Stimulated activated naive CD4-positive, alpha-beta T cell treated with Interleukin-2 at 50 U/mL for 16 hours (primary cell): ENCODE measurements at places on chromosomes 7 and 10.

DNA sequence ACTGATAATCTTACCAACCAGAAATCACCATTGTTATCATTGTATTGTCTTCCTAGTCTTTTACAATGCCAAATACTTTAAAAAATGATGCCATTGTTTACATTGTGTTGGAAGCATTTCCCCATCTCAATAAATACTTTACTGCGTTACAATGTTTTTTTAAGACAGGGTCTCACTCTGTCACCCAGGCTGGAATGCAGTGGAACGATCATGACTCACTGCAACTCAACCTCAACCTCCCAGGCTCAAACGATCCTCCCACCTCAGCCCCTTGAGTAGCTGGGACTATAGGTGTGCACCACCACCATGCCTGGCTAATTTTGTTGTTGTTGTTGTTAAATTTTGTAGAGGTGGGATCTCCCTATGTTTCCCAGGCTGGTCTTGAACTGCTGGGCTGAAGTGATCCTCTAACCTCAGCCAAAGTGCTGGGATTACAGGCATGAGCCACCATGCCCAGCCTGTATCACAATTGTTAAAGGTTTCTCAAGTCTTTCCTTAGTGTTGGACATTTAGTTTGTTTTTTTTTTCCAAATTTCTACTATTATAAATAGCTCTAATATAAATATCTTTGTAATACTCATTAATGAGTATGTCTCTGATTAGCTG lies 13.5 kb downstream of the LRMDA start:
- DNase-seq = no peak

DNA sequence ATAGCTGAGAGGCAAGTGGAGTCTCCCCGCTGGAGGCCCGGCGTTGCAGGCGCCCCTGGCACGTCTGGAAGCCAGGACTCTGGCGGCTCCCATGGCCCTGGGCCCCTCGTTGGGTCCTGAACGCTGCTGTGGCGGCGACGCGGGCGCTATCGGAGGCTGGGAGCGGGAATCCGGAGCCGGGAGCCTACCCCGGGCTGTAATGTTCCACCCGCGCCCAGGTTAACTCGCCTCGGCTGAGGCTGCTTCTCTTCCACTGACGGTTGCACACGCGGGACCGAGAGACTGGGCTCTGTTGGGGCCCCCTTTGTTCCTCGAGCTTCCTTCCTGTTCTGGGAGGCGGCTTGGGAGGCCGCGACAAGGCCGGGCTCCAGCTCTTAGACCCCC lies 1.3 kb upstream of the HOXA5 start:
- DNase-seq = no peak

DNA sequence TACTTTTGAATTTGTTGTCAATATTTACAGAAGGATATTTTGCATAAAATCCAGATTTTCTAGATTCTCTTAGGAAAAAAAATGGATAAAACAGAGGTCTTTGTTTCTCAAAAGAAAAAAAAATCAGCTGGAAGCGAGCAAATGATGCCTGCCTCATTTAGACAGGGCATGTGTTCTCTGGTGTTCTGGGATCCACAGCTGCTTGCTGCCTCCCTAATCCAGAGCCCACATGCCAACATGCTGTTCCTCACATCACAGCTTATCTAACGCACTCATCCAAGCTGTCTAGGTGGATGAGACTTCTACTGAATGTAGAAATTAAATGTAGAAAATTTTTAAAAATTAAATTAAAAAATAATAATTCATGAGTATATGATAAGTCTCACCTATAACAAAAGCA lies 630.1 kb downstream of the SORCS1 start:
- no peak for DNase-seq

- no peak for DNase-seq
These were observed 228.5 kb downstream of the BBS9 start for GRCh38 chr7:33357846-33358245.

DNA sequence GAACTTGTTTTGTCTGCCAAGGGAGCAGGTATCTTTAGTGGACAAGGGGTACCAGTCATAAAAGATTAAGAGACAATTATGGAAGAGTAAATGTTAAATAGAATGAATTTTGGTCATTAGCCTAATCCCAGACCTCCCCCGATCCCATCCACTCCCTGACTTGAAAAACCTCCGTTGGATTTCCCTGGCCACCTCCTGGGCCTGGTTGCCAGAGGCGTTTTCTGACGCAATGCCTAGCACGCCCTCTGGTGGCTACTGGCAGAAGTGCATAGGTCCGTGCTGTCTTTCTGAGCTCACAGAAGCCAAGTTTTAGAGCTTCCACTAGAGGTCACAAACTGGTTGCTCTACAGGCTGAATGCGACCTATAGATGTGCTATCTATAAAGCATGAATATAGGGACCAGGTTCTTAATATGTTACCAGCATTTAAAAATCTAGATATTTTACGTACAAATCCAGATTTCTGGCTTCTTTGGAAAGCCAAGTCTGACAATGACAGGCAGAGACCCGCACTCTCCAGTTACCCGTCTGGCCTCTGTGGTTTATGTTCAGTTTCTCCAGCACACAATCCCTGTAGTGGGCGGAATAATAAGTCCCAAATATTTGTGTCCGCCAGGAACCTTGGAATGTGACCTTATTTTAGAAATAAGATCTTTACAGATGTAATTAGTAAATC lies 39.8 kb downstream of the SPOCK2 start:
- peak; percentile 85 for DNase-seq

DNA sequence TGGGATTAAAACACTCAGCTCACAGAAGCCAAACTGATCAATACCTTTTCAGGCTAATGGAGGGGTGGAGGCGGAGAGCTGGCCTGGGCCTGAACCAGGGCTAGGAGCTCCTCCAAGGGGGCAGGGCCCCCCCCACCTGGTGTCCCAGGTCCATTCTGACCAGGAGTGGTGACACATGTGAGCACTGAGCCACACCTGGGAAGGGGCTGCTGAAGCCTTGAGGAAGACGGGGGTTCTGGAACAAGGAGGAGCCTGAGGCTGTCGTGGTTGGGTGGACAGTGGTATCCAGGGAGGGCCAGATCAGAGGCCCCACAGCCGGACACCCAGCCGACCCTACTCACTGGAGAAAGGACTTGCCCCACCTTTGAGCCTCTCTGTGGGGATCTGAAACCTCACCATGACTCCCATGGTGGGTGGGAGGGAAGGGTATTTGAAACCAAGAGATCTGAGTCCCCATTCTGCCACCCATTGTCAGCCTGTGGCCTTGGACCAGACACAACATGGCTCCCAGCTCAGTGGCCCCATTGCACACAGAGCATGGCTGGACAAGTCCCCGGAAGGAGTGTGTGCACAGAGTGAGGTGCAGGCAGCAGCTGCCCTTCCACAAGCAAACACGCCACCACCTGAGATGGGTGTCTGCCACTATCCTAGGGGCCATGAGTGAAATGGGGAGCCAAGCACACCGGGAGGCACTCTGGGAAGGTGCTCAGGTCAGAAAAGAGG lies 12.4 kb downstream of the TMEM273 start:
- no peak for DNase-seq

DNA sequence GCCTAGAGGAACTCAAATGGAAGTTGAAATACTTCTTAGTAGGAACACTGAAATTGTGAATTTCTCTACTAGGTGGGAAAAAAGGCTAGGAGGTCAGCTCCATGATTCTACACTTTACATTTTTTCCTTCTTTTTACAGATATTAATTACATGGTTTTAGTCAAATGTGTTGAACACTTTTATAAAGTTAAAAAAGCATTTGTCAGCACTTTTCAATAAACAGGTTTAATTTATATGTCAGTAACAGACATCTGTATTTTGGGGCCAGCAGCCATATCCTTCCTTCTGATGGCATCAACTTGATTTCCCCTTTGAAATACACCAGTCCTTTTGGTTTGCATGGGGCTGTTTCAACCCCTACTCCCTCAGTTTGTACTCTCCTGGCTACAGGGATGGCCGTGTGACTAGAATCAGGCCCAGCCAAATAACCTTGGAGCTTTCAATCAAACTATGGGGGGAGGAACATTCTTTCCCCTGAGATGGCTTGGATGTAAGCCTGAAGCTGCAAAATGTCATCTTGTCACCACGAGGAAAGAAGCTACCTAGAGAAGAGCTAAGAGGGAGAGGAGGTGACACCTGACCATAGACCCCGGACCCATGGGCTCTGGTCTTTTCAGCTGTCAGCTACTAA lies 171.0 kb upstream of the NEBL start:
- DNase-seq = no peak

GRCh38 chr10:43415544-43415943 lies 6.6 kb upstream of the HNRNPF start:
- no peak for DNase-seq

DNA sequence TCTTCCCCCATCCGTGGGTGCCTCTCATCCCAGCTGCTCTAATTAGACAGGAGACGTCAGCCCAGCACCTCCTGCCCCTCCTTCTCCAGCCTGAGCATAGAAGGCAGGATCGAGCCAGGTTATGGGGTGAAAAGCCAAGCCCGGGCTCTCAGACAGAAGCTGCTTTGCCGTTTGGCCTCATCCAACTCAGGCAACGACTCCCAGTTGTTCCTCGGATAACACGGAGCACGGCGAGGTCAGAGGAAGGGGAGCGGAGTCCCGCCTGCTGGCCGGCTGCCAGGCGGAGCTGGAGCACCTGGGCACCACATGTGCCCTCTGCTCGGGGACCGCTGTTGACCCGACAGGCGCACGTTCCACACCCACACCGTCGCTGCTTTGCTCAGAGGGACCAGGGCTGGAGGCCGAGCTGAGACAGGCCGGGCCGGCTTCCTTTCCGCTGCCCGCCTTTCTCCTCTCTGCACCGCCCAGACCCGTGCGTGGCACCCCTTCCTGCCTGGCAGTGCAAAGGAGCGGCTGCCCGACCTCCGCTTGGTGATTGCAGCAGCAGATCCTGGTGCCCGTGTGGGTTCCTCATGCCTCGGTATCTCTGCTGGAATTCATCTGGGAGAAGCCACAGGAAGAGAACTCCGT lies 21.6 kb upstream of the UNCX start:
- no peak for DNase-seq

DNA sequence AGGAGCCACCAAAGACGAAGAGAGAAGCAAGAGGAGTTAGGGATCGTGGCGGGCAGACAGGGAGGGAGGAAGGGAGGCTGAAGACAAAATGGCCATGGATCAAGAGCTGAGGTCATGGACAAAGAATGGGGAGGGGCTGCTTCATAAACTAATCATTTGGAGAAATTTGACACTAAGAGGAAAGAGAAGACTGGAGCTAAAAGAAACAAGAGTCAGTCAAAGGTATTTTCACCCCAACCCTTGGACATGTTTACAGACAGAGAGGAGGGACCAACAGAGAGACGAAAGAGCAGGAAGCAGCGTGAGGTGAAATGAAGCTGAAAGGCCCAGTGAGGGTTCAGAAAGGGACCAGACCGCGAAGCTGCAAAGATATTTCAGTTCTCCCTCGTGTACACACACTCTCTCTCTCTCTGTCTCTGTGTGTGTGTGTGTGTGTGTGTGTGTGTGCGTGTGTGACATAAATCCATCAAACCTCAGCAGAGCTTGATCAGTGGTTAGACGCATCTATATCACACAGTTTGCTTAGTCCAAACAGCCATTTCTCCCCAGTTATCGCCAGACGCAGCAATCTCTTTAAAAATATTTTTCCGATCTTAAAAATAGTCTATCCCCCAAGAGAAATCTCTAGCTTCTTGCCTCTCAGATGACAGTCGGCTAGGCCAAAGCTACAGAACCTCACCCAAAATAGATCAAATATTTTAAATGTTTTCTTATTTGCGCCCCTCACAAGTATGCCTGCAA lies 12.5 kb upstream of the CALD1 start:
- no peak for DNase-seq

- DNase-seq = no peak
These were observed 19.8 kb upstream of the RPA3 start for GRCh38 chr7:7738177-7738576.

DNA sequence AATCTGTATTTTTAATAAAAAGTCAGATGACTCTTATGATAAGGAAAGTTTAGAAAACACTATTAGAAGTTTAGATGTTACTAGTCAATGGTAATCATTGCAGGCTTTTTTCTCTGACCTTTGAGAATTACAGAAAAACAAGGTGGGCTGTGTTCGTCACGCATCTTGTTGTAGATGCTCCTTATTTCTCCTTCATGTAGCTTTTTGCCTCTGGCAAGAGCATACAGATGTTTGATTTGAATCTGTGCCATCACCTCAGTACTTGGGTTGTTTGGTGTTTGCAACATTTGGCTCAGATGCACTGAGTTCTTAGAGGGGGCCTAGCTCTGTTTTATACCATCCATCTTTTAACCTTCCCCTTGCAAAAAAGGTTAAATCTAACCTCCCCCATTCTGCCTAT lies 11.5 kb downstream of the TAS2R16 start:
- no peak for DNase-seq

GRCh38 chr7:3399858-3400257 lies 98.8 kb downstream of the SDK1 start:
- DNase-seq = no peak

DNA sequence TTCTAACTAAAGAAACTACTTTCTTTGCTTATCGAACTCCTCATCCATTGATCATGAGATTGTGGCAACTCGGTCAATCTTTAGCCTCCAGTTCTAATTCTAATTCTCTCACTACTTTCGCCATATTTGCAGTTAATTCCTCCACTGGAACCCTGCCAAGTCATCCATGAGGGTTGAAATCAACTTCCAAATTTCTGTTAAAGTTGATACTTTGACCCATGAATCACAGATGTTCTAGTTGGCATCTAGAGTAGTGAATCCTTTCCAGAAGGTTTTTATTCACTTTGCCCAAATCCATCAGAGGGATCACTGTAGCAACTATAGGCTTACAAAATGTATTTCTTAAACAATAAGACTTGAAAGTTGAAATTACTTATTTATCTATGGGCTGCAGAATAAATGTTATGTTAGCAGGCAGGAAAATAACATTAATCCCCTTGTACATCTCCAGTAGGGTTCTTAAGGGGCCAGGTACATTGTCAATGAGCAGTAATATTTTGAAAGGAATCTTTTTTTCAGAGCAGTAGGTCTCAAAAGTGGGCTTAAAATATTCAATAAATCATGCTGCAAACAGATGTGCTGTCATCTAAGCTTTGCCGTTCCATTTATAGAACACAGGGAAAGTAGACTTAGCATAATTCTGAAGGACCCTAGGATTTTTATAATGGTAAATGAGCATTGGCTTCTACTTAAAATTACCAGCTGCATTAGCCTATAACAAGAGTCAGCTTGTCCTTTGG lies 39.4 kb downstream of the CCDC71L start:
- no peak for DNase-seq

GRCh38 chr10:67261300-67261797 lies 335.5 kb downstream of the LRRTM3 start:
- DNase-seq = no peak

DNA sequence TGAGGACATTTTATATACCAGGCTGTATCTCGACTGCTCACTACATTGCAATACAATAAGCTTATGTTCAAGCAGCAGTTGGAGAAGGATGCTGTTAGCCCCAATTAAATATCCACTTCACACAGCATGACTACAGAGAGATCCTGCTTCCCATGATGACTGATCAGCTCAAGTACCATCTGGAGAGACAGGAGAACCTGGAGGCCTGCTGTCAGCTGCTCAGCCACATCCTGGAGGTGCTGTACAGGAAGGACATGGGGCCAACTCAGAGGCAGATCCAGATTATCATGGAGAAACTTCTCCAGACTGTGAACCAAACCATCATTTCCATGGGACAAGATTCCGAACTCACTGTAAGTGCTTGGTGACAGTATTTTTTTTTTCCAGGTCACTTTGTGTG lies 22.5 kb downstream of the RNF133 start:
- no peak for DNase-seq
